ENCODE measurements at places on chromosomes 2 and 18. TPM values are rescaled to one million over a fixed set of nuclear protein-coding genes. Genes with fewer than 3 reads are reported as not detected.

- DNase-seq = no peak
- H3K4me1 ChIP-seq = no peaks in the 10 kb centered on the region
- H3K27ac ChIP-seq = no peak overlapping the region
- peaks cover 85% of the 10 kb centered on the region for H3K36me3 ChIP-seq
- H3K4me3 ChIP-seq = no peak overlapping the region
- H3K27me3 ChIP-seq = no peaks in the 10 kb centered on the region
These were observed 40.3 kb downstream of the PRKD3 start for GRCh38 chr2:37284381-37284780.

DNA sequence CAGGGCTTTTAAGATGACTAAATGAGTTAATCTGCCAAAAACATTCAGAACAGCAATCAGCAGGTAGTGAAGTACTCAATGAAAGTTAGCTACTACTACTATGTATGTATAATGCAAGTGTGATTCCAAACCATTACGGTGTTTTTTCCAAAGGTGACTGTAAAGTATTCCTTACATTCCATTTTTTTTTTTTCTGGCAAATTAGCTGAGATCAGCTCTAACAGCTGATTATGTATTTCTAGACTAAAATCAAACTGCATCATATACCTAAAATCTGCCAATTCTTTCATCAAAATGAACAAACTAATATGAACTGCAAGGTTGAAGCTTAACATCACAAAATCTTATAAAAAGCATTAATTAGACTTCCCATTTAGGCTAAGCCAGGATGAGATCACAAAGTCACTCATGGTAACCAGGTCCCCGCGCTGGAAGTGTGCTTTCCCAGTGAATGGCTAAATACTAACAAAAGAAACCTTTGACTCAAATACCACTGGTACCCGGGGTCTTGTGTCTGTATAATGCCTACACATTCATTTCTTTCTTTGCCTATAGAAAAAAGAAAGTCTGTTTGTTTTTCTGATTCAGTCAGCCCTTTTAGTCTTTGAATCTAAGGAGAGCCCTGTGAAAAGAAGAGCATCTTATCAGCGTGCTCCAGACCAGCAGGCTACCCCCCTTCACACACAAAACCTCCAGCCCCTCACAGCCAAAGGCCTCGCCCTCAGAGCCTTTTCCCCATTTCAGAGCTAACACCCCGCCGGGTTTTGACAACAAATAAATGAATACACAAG, 88.3 kb downstream of the RBMS1 start:
- DNase-seq = peak; percentile 37
- peaks cover 79% of the 10 kb centered on the region for H3K4me1 ChIP-seq
- no peaks in the 10 kb centered on the region for H3K27me3 ChIP-seq
- peak overlapping the region; percentile 93 for H3K4me3 ChIP-seq
- no peak overlapping the region for H3K27ac ChIP-seq
- H3K36me3 ChIP-seq = no peaks in the 10 kb centered on the region

DNA sequence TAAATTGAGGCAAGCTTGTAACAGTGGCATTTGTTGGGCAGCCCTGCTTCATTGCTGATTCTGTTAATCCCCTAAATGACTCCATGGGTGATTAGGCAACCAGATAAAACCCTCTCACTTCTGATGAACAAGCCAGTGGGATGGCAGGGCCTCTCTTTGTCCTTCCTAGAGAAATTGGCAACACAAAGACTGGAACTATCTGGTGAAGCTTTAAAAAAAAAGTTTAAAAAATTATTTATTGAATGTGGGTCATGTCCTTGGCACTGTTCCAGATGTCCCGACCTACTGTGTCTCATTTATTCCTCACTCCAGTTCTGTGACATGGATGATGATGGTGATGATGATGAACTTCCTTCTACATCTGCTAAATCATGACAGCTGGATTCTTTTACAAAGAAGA, 30.8 kb downstream of the NRP2 start:
- H3K27ac ChIP-seq = peak overlapping the region; percentile 46
- no peaks in the 10 kb centered on the region for H3K27me3 ChIP-seq
- H3K36me3 ChIP-seq = no peaks in the 10 kb centered on the region
- H3K4me3 ChIP-seq = no peak overlapping the region

DNA sequence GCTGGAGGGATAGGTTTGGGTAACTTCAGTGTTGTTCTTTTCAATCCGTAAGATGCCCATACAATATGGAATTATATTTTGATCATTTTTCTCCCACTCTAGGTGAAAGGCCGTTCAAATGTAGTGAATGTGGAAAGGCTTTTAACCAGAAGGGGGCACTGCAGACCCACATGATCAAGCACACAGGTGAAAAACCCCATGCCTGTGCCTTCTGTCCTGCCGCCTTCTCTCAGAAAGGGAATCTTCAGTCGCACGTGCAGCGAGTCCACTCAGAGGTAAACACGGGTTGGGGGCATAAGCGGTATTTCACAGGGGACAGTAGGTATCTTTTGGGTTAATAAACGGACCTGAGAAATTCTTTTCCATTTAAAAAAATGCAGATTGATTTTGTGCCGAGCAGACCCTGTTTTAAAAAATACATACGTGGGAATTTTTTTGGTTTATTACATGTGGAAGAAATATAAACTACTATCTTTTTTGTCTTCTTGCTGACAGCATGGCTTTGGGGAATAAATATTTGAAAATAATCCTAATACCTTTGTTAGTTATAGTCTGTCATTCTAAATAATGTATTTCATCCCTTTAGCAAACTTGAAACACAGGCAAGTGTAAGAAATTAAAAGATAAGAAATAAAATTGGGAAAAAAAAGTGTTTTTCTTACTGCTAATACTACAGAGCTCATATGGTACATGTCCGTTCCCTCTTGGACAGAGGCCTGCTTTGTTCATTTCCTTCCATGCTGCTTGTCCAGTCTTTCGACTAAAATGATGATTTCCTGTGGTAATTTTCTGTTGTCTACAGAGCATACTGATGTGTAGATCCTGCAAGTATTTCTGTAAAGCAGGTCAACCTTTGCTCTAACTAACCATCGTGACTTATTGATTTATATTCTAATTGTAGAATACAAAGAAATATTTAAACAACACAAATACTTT, 53.3 kb downstream of the ZNF236 start:
- DNase-seq = peak; percentile 57
- H3K4me3 ChIP-seq = no peak overlapping the region
- H3K27ac ChIP-seq = no peak overlapping the region
- peaks cover 49% of the 10 kb centered on the region for H3K36me3 ChIP-seq

GRCh38 chr2:181376999-181377398, 80.2 kb upstream of the ITGA4 start:
- peaks cover 9% of the 10 kb centered on the region for H3K4me1 ChIP-seq
- H3K27ac ChIP-seq = no peak overlapping the region
- no peaks in the 10 kb centered on the region for H3K36me3 ChIP-seq
- no peak overlapping the region for H3K4me3 ChIP-seq
- no peaks in the 10 kb centered on the region for H3K27me3 ChIP-seq

GRCh38 chr2:37653805-37654378, 17.6 kb downstream of the CDC42EP3 start:
- H3K27ac ChIP-seq = peak overlapping the region; percentile 54
- DNase-seq = no peak
- peaks cover 92% of the 10 kb centered on the region for H3K4me1 ChIP-seq

GRCh38 chr2:216857131-216857550, 2.7 kb downstream of the TNP1 start:
- no peak for DNase-seq
- H3K36me3 ChIP-seq = no peaks in the 10 kb centered on the region
- no peak overlapping the region for H3K4me3 ChIP-seq
- H3K4me1 ChIP-seq = peaks cover 13% of the 10 kb centered on the region

Gene CDH2
- 7.7 TPM for total RNA-seq

Gene PTH2R
- total RNA-seq = 0.55 TPM

Gene LOXL3
- 5.0 TPM for total RNA-seq

Gene SERPINB4
- not detected for total RNA-seq

All from stomach (tissue), 19 donors.